CD4-positive, alpha-beta memory T cell (primary cell): ENCODE measurements at places on chromosomes 12 and 14. TPM values are rescaled to one million over a fixed set of nuclear protein-coding genes. Genes with fewer than 3 reads are reported as not detected.

DNA sequence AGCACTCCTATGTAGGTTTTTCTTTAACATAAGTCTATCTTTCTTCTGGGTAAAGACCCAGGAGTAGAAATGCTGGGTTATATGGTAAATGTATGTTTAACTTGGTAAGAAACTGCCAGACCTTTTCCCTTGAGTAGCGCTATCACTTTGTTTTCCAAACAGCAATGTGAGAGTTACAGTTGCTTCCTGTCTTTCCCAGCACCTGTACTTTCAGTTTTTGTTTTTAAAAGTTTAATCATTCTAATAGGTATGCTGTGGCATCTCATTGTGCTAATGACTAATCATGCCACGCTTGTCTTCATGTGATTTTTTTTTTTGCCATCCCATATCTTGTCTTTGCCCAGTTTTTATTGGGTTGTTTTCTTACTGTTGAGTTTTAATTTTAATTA lies 28.1 kb downstream of the GIT2 start:
- DNase-seq, result no peak

DNA sequence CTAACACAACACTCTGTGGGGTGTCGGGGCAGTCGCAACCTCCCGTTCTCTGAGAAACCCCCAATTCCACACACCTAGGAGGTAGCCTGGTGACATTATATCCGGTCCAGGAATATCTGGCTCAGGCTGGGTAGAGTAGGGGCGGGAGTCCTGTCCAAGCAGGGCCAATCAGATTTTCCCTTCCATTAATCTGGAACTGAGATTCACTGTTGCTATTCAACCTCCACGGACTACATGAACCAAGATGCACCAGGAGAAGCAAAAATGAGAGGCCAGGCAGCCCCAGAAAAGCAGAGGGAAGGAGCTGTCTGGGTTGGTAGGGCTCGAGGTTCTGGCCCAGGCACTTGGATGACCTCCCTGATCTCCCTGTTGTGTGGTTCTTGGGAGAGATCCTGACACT lies 51.0 kb downstream of the NINJ2 start:
- DNase-seq, result no peak

- DNase-seq, result no peak
These were observed 83.8 kb upstream of the DNM1L start for GRCh38 chr12:32595251-32595650.

DNA sequence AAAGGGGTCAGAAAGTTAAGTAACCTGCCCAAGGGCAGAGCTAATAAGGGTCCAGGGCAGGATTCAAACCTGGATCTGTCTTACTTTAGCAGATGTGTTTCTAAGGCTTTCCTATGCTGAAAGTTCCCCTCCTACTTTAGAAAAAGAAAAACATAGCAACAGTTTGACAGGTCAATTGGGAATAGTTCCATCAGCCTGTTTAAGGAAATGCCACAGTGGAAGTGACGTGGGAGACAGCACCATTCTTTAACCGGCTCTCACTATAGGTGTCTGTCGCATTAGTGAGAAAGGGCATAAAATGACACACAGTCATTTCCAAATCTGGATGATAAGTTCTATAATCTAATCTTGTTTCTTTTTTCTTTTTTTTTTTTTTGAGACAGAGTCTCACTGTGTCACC lies 7.3 kb downstream of the ALDH1L2 start:
- DNase-seq, result no peak

Gene KLHL33
- not detected for polyA plus RNA-seq

GRCh38 chr12:15842108-15842507 lies 40.1 kb upstream of the STRAP start:
- no peak for DNase-seq

DNA sequence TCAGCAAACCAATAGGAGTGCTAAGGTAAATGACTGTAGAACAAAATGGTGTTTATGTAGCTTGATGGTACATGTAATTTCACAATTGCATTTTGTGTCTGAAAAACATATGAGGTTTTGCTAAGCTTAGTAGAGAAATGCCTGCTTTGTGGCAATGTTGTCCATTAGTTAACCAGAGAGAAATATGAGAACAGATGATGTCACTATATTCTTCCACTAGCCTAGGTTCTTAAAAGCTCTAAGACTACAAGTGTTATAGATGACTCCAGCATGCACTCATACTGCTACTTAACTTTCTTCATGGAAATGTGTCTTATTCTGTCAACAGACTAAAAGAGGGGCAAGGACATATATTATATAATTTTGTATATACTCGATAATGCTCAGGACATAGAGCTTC lies 309.4 kb downstream of the APAF1 start:
- DNase-seq, result no peak

GRCh38 chr12:11758087-11758486 lies 108.6 kb downstream of the ETV6 start:
- DNase-seq, result no peak

Gene TAS2R13
- not detected for polyA plus RNA-seq

Gene RBP5
- polyA plus RNA-seq, result not detected

Gene ACACB
- polyA plus RNA-seq, result 2.0 TPM

GRCh38 chr12:20314328-20314727 lies 54.0 kb upstream of the PDE3A start:
- DNase-seq, result no peak

Gene MSRB3
- polyA plus RNA-seq, result not detected

Gene CFAP251
- polyA plus RNA-seq, result 0.21 TPM

DNA sequence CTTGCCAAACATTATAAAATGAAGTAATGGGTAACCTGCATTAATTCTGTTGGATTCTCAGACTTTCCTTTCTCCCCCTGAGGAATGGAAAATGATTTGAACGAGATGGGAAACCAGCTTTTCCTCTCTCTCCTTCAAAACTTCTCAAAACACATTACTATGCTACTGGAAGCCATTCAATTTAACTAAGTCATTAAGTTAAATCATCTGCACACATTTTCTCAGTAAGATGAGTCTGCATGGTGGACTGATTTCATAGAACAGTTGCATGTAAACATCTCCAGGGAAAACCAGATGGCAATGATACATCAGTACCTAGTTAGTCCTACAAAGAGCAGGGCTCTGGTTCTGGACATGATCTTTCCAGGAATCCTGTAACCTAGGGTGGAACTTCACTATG lies 59.9 kb downstream of the BMP4 start:
- DNase-seq, result no peak

GRCh38 chr12:24081606-24082005 lies 132.1 kb upstream of the SOX5 start:
- no peak for DNase-seq

Gene HHIPL1
- polyA plus RNA-seq, result not detected

GRCh38 chr12:49903351-49903699 lies 375 bp downstream of the FAIM2 start:
- no peak for DNase-seq

GRCh38 chr12:144650-145284 lies 69.2 kb downstream of the SLC6A12 start:
- DNase-seq, result no peak

DNA sequence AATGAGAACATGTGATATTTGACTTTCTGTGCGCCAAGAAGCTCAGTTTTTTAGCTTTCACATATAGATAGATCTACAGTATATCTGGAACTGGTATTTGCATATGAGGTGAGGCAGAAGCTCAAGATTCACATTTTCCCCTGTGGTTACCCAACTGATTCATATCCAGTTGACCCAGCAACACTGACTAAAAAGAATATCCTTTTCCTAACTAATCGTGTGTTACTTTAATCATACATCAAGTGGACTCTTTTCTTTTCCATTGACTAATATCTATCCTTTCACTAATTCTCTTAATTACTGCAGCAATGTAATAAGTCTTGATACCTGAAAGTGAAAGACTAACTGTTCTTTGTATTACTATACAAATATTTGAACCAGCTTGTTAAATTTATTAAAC lies 236.1 kb downstream of the AEBP2 start:
- no peak for DNase-seq

DNA sequence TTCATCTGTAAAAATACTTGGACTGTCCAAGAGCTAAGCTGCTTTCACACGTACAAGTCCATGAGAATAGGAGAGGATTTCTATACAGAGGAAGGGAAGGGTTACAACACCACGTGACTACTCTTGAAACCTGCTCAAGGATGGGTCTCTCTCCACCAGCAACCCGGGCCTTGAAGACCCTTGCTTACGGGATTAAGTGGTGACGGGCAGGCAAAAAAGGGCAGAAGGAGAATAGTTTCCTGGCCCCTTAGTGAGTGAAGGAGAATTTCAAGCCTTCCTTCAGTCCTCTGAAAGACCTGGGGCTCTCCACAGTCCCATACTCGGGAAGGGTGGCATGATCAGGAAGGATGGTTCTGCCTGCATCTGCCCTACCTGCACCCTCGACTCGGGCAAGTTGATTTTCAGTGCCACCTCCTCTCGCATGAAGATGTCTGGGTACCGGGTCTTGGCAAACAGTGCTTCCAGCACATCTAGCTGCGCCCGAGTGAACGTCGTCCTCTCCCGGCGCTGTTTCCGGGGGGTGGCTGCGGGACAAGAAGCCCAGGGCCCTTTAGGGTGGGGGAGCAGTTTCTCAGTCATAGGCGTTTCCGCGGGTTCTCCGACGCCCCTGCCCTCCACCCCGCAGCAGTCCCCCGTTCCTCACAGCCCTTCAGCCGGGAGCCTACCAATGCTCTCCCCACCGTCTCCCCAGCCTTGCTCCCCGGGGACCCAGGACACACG lies 6.3 kb downstream of the OTX2 start:
- DNase-seq, result no peak

DNA sequence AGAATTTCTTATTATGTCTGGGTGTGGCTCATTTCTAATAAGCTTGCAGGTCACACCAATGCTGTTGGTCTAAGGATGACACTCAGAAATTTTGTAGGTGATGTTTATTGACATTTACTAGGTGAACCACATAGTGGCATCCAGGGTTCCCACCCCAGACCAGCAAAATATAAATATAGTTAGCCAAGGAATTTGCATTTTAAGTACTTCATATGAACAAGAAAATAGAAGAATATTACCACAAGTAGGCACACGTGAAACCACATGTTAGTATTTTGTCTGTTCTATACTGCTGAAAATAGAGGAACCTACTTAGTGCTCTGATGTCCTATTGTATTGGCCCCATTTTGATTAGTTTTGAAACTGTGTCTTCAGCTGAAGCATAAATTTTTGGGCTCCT lies 71.1 kb downstream of the USP15 start:
- no peak for DNase-seq

Gene HNF1A
- polyA plus RNA-seq, result not detected

DNA sequence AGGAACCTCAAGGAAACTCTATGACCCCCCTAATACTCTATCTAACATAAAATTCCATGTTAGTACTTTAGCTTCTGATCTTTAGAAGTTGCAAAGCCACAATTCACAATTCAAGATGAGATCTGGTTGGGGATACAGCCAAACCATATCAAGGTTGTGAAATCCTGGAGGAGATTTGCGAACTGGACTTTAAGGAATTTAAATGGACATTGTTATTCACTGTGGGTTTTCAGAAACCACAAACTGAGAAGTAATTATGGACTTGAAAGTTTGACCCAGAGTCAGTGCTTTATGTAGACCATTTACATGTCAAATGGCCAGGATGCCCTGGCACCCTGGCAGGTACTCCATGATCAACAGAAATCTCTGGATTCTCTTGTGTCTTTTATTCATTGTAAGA lies 14.2 kb upstream of the CDKL1 start:
- DNase-seq, result no peak

DNA sequence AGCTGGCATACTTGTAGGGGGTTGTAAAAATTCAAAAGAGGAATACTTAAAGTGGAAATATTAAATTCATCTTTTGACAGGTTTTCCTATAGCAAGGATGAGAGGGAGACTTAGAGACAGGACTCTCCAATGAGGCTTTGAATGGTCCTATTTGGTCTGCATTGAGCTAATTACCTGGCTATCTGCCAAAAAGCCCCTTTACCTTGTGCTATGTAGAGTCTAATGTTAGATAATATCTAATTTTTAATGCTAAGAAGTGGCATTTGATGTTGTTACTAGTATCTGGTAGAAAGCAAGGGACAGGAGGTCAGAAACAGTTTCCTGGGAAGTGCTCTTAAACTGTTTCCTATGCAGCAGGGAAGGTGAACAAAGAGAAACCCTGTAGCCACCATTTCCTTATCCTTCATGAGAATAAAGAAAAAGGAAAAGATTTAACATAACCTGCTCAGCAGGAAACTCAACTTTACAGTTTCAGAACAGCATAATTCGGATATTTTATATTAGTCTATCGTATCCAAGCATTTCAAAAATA lies 550.0 kb downstream of the SOX5 start:
- DNase-seq, result no peak

Gene AQP2
- polyA plus RNA-seq, result not detected

- no peak for DNase-seq
These were observed 217.1 kb downstream of the EXOC5 start for GRCh38 chr14:57051633-57052032.

- DNase-seq, result no peak
These were observed 171.6 kb downstream of the DPF3 start for GRCh38 chr14:72722201-72722785.

Gene MLF2
- polyA plus RNA-seq, result 130 TPM

Gene SDS
- polyA plus RNA-seq, result not detected

- no peak for DNase-seq
These were observed 24.9 kb downstream of the FCF1 start for GRCh38 chr14:74737753-74738325.

GRCh38 chr12:65133879-65134278 lies 12.8 kb upstream of the WIF1 start:
- DNase-seq, result no peak

GRCh38 chr12:62481843-62482540 lies 15.4 kb downstream of the MON2 start:
- DNase-seq, result no peak

Gene DNAJC22
- not detected for polyA plus RNA-seq

Gene CCDC177
- not detected for polyA plus RNA-seq

Gene KRT83
- polyA plus RNA-seq, result not detected

Gene RECQL
- 90.0 TPM for polyA plus RNA-seq

DNA sequence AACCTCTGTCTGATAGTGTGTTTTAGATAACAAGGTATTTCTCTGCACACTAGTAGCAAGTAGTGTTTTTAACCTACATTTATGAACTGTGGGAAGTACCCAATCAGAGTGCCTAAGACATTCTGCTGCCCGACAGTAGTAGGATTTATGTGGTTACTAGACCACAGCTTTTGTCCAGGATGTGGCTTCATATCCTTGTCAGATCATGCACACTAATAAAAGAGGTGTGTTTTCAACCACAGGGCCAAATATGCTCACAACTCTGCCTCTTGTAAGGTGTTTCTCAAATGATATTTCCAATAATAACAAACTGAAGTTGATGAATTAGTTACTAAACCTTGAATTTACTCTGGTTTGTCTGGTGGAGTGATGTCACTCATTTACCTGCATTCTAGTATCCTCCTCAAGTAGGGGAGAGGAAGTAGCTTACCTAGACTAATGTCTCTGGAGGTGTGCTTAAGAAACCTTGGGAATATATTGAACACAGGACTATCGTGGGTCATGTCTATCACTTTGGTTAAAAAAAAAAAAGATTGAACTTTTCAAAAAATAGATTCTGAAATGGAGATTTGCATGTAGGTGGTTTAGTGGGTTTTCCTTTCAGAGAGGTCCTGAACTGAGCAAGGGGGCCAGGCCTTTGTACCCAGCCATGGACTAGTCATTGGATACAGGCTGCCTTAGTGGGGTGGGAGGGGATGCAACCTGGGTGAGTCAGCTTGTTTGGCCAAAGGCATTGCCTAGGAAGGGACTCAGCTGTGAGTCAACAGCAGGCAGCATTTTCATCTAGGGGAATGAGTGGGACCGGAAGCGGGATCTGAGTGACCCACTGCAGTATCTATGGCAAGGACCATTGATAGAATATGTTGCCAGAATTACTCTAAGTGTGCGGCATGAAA lies 14.1 kb downstream of the FBXW8 start:
- peak; percentile 84 for DNase-seq
